PC-9 (cell line): ENCODE measurements at places on chromosomes 12 and 14. TPM values are rescaled to one million over a fixed set of nuclear protein-coding genes. Genes with fewer than 3 reads are reported as not detected.

GRCh38 chr14:54127526-54127925 lies 170.9 kb upstream of the BMP4 start:
- no peaks in the 10 kb centered on the region for H3K36me3 ChIP-seq
- no peaks in the 10 kb centered on the region for H3K27me3 ChIP-seq
- no peak for DNase-seq
- no peak overlapping the region for H3K4me3 ChIP-seq
- no peak overlapping the region for H3K27ac ChIP-seq

DNA sequence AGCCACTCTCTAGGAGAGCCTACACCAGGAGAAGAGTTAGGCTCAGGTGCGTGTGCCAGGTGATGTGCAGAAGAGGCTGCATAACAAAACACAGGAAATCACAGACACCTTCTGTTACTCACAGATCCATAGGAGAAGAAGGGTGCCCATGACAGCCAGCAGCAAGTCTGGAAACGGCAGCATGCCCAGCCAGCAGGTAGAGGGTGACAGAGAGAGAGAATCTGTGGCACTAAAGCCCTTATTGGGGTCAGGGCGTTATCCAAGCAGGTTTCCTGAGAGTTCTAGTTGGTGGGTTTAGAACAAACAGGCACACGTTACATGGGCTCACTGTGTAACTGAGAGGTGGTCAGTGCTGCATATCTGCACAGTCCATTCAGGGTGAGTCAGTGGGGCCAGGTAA lies 14.9 kb upstream of the SLC8A3 start:
- H3K4me1 ChIP-seq = no peaks in the 10 kb centered on the region
- peaks cover 61% of the 10 kb centered on the region for H3K27me3 ChIP-seq
- no peak overlapping the region for H3K4me3 ChIP-seq

DNA sequence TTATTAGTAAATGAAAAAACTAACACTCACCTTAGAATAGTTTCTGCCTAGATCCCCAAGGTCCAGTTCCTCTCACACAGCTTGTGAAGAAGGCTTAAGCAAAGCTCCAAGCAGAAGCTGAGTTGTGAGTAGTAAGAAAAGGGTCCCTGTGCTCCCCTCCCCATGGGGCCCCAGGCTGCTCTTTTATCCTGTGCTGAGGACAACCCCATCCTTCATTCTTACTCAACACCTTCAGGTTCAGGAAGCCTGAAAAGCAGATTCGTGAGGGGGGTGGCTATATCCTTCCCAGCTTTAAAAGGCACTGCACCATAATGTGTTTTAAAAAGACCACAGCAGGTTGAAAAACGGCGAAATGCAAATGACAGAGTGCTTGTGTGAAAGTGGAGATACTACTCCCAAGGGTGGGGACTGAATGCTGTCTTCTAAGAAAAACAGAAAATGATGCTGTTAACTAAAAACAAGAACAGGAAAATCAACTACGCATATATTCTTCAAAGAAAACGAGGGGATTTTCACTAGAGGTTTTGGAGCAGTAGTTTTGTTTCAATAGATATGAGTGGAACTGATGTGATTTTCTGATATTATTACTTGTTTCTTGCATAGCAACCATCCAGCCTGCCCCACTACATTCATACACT lies 182.7 kb downstream of the KTN1 start:
- H3K27ac ChIP-seq = no peak overlapping the region
- H3K4me3 ChIP-seq = no peak overlapping the region
- no peaks in the 10 kb centered on the region for H3K36me3 ChIP-seq
- H3K27me3 ChIP-seq = no peaks in the 10 kb centered on the region
- 0 out of 2 replicates have a peak, but pooled peaks cover 8% of the 10 kb centered on the region for H3K4me1 ChIP-seq

- H3K27me3 ChIP-seq = no peaks in the 10 kb centered on the region
- DNase-seq = peak; percentile 98
- no peaks in the 10 kb centered on the region for H3K36me3 ChIP-seq
- peaks cover 98% of the 10 kb centered on the region for H3K4me1 ChIP-seq
- H3K27ac ChIP-seq = peak overlapping the region; percentile 98
Observed at GRCh38 chr14:61569812-61570548, 125.3 kb upstream of the HIF1A start.

DNA sequence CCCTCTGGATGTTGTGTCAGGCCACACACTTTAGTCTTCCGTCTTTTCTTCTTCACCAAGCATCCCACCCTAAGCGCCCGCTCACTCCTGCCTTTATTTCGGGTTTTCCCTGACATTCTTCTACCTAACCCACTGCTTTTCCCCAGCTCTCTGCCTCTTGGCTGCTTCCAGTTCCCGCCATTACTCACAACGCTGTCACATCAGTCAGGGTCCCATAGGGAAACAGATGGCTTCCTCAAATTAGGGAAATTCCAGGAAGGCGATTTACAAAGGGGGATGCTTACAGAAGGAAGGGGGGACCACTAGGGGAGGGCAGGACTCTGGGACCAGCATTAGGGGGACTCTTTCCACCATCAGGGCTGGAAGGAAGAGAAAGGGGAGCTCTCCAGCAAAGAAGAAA lies 9.2 kb upstream of the PPP1R13B start:
- H3K4me1 ChIP-seq = peaks cover 34% of the 10 kb centered on the region
- H3K4me3 ChIP-seq = no peak overlapping the region
- no peaks in the 10 kb centered on the region for H3K27me3 ChIP-seq
- no peak overlapping the region for H3K27ac ChIP-seq
- no peaks in the 10 kb centered on the region for H3K36me3 ChIP-seq

GRCh38 chr12:23472329-23472971 lies 477.0 kb downstream of the SOX5 start:
- no peaks in the 10 kb centered on the region for H3K27me3 ChIP-seq
- no peak overlapping the region for H3K4me3 ChIP-seq
- H3K27ac ChIP-seq = no peak overlapping the region
- H3K36me3 ChIP-seq = no peaks in the 10 kb centered on the region

- peak overlapping the region; percentile 50 for H3K4me3 ChIP-seq
- H3K4me1 ChIP-seq = peaks cover 72% of the 10 kb centered on the region
- peaks cover 5% of the 10 kb centered on the region; the same call in 1 of the 2 replicates for H3K36me3 ChIP-seq
- H3K27ac ChIP-seq = peak overlapping the region; percentile 78
- H3K27me3 ChIP-seq = no peaks in the 10 kb centered on the region
Observed at GRCh38 chr12:14928931-14929330, 9.4 kb downstream of the ERP27 start.

DNA sequence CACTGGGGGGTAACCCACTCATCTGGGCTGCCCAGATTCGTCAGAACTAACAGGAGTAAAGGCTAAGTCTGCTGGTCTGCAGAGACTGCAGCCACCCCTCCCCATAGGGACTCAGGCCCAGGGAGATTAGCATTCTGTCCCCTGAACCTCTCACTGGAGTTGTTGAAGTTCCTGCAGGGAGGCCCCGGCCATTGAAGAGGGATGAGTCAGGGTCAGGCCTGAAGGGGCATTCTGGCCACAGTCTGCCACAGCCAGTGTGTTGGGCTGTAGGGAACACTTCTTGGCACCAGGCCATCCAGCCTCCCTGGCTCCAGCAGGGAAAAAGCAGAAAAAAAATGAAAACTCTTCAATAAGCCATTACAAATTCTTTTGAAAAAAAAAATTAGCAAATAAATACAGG lies 35.3 kb downstream of the KLRK1 start:
- H3K27me3 ChIP-seq = no peaks in the 10 kb centered on the region
- no peaks in the 10 kb centered on the region for H3K4me1 ChIP-seq
- H3K4me3 ChIP-seq = no peak overlapping the region
- peak; percentile 82 for DNase-seq
- no peaks in the 10 kb centered on the region for H3K36me3 ChIP-seq

DNA sequence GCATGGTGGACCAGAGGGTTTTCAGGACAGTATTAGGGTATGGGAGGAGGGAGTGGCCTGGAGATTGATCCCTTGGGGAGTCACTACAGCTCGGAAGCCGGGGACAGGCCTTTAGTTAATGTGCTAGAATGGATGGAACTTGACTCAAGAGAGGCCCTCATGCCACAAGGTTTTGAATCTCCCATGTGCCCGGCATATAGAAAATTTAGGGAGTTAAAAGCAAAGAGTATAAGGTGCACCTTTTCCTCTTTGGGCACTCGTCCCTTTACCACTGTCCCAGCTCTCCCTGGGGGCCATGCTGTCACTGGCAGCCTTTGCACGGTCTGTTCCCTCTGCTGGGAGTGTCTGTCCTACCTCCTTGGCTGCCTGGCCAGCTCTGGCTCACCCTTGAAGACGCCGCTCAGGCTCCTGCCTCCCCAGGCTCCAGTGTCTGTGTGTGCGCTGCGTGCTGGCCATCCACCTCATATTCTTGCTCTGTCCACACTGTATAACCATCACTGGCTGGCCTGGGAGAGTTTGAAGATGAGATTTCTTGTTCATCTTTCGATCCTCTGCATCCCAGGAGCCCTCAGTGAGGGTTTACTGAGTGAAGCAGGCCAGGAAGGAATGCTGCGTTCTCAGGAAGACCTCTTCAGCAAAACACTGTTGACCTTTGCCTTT lies 161.3 kb downstream of the ZFP36L1 start:
- H3K27ac ChIP-seq = no peak overlapping the region
- H3K27me3 ChIP-seq = no peaks in the 10 kb centered on the region
- H3K36me3 ChIP-seq = no peaks in the 10 kb centered on the region

GRCh38 chr14:40955131-40955505 lies 651.6 kb upstream of the LRFN5 start:
- H3K27ac ChIP-seq = no peak overlapping the region
- no peaks in the 10 kb centered on the region for H3K36me3 ChIP-seq
- no peak overlapping the region for H3K4me3 ChIP-seq
- no peak for DNase-seq
- no peaks in the 10 kb centered on the region for H3K27me3 ChIP-seq
- H3K4me1 ChIP-seq = no peaks in the 10 kb centered on the region

DNA sequence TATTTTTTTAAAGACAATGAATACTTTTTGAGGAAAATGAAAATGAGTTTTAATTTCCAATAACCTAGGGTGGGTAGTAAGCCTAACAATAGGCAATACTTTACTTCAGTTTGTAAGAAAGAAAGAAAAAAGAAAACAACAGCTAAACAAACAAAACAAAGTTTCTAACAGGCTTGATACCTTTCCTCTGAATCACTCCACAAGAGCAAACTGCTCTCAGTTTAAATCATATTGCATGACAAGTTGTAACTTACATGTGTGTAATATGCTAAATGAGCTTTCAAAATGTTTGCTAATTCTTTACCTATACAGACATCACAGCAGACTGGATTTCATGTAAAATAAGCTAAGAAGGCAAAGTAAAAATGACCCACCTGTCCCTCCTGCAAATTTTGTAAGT lies 6.7 kb upstream of the LMO3 start:
- no peak for DNase-seq
- H3K36me3 ChIP-seq = no peaks in the 10 kb centered on the region
- H3K4me3 ChIP-seq = no peak overlapping the region

GRCh38 chr14:70643967-70644366 lies 2.3 kb downstream of the TTC9 start:
- H3K4me3 ChIP-seq = no peak overlapping the region
- H3K36me3 ChIP-seq = no peaks in the 10 kb centered on the region
- no peaks in the 10 kb centered on the region for H3K27me3 ChIP-seq
- H3K27ac ChIP-seq = no peak overlapping the region
- no peak for DNase-seq

GRCh38 chr12:6285063-6285477 lies 25.4 kb upstream of the PLEKHG6 start:
- H3K4me3 ChIP-seq = no peak overlapping the region
- DNase-seq = peak; percentile 79
- no peaks in the 10 kb centered on the region for H3K27me3 ChIP-seq
- peaks cover 40% of the 10 kb centered on the region for H3K4me1 ChIP-seq

GRCh38 chr14:68297039-68297438 lies 477.5 kb downstream of the RAD51B start:
- H3K36me3 ChIP-seq = no peaks in the 10 kb centered on the region
- H3K4me1 ChIP-seq = peaks cover 12% of the 10 kb centered on the region
- no peak for DNase-seq
- H3K27ac ChIP-seq = no peak overlapping the region
- no peaks in the 10 kb centered on the region for H3K27me3 ChIP-seq
- H3K4me3 ChIP-seq = no peak overlapping the region

DNA sequence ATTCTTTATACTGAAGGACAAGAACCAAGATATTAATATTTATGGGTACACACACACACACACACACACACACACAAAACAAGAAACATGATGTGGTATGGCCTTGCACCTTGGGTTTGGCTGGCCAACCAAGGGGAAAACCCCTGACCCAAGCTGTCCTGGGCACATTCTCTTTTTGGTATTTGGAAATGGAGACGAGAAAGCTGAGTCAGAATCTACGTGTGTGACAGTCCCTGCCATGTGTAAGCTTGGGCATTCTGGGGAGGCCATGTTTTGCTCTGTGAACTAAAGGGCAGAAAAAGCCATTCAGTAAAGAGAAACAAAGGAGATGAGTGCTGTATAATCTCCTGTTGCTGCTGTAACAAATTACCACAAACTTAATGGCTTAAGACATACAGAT lies 35.6 kb downstream of the PTGER2 start:
- peaks cover 6% of the 10 kb centered on the region for H3K4me1 ChIP-seq
- no peak overlapping the region for H3K27ac ChIP-seq
- H3K36me3 ChIP-seq = no peaks in the 10 kb centered on the region
- H3K27me3 ChIP-seq = no peaks in the 10 kb centered on the region
- H3K4me3 ChIP-seq = no peak overlapping the region
- no peak for DNase-seq

The SYCP3 gene
- 0.09 TPM in 1 of 2 replicates, not detected in the other for total RNA-seq

The MEG3 gene
- not detected in 2 replicates for total RNA-seq

The RPL6 gene
- total RNA-seq = 1,421 and 1,543 TPM in 2 replicates

The GPRC5D gene
- not detected in 2 replicates for total RNA-seq

The MYH6 gene
- not detected in 2 replicates for total RNA-seq

The TGM1 gene
- total RNA-seq = 7.2 and 7.5 TPM in 2 replicates
